ENCODE measurements at places on chromosomes 16 and 17. TPM values are rescaled to one million over a fixed set of nuclear protein-coding genes. Genes with fewer than 3 reads are reported as not detected.
A peak's percentile ranks its signal among the peaks of the same experiment; 100 is the strongest.

DNA sequence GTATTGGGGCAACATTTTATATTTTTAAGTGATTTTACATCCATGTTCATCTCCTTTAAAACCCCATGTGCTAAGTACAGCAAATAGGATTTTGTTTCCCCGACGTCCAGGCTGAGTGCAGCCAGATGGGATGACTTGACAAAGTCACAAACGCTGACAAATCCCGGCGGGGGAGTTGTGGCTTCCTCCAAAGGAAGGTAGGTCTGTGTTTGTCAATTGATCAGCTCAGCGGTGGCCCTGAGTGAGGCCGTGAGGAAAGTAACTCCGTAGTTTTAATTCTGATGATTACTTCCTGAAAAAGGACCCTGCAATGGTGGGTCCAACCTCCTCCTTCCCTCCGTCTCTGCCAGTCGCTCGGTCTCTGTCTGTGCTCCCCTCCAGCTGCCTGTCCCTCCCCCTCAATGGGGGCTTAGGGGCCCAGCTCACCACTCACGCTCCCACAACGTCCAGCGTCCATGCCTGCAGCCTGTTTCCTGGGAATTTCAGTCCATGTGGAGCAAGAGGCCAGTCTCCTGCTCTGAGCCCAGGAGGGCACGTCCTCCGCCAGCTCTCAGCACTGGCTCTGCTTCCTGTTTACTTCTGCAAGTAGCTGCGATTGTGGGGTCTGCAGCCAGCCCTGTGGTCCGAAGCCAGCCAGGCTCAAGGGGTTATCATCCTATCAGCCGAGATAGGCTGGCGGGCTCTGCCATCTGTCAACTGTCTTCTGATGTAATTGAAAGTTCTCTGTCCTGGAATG is 209.4 kb upstream of the FOXF1 start:
- DNase-seq = peak; percentile 56

RCVRN gene
- polyA plus RNA-seq = not detected

TMEM186 gene
- polyA plus RNA-seq = 12.1 TPM

DNA sequence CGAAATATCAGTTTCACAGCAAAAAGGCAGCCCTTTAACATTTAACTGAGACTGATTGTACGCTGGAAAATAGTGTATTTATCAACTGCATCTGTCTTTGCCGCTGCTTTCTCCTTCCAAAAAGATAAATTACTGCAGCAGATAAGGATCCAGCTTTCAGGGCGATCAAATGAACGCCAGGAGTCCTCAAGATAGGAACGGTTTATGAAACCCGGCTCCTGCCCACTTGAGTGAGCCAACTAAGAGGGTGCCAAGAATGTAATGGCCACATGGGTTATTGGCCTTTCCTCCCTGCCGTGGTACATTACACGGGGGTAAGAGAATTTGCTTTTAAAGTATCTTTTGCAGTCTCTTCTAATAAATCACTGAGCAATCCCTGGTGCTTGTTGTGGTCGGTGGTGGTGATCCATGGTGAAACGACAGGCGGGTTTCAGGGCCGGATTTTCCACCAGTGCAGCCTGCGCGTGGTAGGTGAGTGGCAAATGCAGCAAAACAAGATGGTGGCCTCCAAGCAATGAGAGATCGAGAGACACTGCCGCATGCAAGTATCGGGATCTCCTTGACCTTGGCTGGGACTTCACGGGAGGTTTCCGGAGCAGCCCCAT is 67.5 kb upstream of the IRX6 start:
- DNase-seq = no peak

DNA sequence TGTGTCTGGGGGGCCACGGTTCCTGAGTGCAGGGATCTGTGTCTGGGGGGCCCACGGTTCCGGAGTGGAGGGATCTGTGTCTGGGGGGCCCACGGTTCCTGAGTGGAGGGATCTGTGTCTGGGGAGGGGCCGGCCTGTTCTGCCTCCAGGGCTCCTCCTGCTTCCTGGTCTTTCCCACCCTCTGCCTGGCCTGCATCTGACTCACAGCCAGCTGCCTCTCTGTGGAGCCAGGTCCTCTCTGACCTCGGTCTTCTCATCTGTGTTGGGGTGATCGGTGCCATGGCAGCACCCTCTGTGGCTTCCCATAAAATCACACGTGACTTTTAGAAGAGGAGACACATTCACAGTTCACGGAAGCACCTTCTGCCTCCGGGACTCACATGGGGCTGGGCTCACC is 50.3 kb downstream of the ZFPM1 start:
- DNase-seq = peak; percentile 15

DNA sequence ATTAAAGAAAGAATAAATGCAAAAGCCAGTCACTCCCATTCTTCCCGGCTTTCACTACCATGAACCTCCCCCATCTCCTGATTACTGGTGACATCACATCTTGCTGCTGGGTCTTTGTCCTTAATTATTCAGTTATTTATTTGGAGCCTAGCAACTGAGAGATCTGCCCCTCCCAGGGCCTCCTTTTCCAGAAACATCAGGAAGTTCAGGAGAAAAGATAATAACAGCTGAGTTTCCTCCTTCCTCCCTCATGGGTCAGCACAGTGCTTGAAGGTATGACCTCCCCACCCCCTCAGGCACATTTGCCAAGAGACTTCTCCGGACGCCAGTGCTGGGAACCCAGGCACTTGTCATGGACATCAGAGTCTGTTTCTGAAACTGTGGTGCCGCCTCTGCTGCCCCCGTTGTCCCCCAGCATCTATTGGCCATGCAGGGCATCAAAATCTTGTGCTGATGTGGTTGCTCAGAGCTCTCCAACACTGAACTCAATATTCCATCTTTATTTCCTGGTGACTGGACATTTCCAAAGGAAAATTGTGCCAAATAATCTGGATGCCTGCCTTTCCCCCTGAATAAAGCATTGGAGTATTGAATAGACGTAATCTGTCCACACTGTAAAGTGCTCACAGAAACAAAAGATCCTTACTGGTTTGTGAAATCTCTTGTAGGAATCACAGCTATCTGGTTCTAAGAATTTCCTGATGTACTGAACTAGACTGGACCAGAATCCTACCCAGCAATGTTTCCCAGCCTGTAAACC is 71.8 kb downstream of the ZNF18 start:
- DNase-seq = no peak

DNA sequence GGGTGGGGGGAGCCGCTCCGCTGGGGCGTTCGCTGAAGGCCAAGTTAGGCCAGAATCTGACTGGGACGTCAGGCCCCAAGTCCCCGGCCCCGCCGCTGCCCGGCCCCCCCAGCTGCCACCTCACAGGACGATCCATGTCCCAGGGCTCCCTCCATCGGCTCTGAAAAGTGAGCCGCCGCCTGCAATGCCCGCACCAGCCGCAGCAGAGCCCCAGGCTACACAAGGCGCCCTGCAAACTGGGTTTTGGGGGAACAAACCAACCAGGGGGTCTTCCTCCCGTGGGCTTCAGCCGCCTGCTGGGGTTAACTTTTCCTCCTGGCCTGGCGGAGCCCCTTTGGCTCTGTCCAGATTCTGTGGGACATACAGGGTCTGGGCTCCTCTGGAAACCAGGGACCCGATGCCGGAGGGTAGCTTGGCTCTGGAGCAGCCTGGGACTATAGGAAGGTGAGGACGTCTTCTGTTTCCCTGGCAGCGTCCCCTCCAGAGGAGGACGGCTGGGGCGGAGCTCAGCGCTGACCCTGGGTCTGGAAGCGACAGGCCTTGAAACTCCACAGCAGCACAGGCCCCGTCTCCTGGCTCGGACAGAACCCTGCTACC is 835 bp downstream of the NME4 start:
- peak; percentile 92 for DNase-seq

GRCh38 chr17:50594128-50594823 is 33.8 kb downstream of the CACNA1G start:
- DNase-seq = no peak

GRCh38 chr17:62725791-62726249 is 82.3 kb downstream of the MARCHF10 start:
- no peak for DNase-seq

DNA sequence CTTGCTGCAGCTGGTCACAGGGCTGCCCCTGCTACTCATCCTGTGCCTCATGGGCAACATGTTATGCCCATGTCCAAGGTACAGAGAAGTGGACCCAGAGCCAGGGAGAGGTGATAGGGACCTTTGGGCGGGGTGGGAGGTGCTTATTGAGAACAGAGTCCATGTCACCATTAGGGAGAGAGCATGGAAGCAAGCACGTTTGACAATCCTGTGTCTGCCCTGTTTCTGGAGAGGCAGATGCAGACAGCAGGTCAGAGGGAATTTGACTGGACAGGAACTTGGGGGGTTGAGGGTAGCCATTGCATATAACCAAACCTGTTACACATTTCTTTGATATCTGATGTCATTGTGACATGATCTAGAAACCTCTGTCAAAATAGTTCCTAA is 14.3 kb upstream of the ARL4D start:
- no peak for DNase-seq

PITPNM3 gene
- polyA plus RNA-seq = 6.5 TPM

GRCh38 chr17:8572764-8573163 is 57.8 kb downstream of the MYH10 start:
- DNase-seq = peak; percentile 22

DNA sequence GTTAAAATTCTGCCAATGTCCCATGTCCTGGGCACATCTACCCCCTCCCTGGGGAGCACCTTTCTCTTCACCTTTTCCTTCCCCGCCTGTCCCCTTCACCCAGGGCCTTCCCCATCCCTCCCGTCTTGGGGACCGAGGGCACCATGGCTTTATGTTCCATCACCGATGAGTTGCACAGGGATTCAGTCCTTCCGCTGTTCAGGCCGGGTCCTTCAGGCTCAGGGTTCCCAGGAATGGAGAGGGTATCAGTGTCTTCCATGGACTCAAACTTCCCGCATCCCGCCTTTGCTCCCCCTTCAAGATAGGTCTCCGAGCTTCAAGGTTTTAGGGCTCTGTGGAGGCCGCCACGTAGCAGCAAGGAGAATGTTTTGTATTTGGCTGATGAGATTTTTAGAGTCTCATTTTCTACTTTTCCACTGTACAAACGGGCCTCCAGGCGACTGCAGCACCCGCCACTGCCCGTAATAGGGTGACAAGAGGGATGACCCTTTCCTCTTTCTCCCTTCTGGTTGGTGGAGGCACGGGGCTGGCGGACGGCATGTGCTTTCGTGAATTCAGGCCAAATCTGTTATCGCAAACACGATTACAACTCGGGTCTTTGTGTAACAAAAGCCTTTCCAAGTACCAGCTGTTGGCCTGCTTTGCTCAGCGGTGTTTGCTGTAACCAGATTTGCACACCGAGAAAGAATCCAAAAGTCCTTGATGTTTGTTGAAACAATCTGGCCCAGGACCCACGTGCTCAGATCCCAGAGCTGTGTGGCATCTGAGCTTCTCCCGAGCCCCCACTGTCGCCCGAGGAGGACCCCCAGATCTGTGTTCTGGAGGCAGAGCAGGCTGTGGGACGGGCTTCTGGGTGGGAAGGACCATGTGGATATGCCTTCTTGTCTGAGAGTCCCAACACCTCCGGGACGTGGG is 236.3 kb downstream of the SEC14L1 start:
- DNase-seq = no peak

TNFSF13 gene
- polyA plus RNA-seq = 2.0 TPM
